CD4-positive, alpha-beta T cell treated with Interferon alpha-2 for 1 hour (primary cell): ENCODE measurements at places on chromosomes 7 and 10.

- no peak for DNase-seq
Measured at GRCh38 chr7:121101083-121101482, 112.6 kb downstream of the CPED1 start.

DNA sequence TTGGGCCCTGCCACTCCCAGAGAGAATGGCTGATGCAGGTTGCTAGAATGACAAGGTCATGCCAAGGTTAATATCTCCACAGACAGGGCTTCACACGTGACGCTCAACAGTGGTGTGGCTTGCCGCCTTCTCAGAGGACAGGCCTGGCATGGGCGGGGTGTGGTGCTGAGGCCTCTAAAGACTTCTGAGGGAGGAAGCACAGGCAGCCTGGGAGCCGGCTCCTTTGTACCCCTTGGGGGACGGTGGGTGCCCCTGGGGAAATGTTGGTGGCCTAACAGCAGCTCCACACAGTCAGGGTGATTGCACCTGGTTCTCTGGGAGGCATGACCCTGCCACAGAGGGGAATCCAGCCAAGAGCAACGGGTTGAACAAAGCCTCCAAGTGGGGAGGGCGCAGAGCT, 115.1 kb downstream of the PKD1L1 start:
- no peak for DNase-seq

DNA sequence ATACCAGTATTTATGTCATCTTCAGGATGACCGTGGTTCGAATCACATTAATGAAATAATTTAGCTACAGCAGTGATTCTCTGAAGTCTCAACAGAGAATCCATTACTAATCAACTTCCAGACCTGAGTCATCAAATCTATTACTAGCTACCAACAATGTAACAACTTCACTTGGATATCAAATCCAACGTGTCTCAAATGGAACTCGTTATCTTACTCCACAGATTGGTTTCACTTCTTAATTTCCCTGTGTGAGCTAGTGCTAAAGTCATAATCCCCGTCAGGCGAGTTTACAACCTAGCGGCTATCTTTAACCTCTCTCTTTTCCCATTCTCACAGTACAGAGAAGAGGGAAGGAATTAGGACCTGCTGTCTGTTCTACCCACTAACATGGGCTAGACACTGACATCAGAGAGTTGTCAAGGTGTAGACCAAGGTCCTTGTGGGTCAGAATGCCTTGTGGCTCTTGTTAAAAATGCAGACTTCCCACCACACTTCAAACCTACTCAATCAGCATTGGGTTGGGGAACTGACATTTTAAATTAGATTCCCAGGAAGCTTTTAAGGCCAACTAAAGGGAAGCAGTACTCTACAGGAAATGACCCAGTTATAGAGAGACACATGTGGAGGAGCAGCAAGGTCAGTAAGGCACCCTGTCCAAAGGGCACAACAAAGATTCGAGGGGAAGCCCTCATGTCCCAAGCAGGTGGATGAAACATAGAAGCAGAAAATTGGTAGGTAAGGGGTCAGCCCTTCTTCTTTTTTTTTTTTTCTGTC, 57.3 kb upstream of the GSAP start:
- DNase-seq, result no peak

- peak; percentile 61 for DNase-seq
Measured at GRCh38 chr7:87599336-87599735, 1.3 kb downstream of the ABCB1 start.

DNA sequence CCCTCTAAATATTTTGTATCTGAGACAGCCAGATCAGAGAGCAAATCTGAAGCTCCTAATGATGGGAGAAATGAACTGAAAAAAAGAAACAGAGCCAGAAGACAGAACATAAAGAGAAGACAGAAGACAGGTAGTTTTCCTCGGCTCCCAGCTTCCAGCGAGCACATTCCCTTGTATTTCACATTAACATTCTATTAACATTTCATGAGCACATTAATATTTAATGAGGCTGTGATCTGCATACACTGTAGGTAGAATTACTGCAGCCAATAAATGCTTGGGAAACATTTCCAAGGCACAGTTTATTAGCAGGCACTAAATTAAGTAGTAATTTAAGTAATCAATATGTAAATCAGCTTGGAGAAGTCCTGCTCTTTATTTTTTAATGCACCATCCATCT, 349.9 kb downstream of the ELMO1 start:
- no peak for DNase-seq

DNA sequence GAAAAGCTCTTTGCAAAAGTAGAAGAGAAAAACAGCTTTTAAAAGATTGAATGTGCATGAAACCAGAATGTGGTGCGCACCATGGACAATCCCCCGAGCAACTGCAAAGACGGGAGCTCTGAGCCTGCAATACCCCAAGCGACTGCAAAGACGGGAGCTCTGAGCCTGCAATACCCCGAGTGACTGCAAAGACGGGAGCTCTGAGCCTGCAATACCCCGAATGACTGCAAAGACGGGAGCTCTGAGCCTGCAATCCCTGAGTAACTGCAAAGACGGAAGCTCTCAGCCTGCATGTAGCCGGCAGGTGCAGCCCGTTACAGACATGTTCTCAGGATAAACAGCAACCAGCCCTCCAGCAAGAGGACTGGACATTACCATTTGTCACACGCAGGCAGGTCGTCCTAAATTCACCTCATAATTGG, 6.2 kb downstream of the ZNF775 start:
- DNase-seq, result no peak
